ENCODE measurements at places on chromosomes 6 and 20.
A peak's percentile ranks its signal among the peaks of the same experiment; 100 is the strongest.

- DNase-seq, result no peak
Observed at GRCh38 chr6:21101694-21102093, 491.9 kb upstream of the SOX4 start.

DNA sequence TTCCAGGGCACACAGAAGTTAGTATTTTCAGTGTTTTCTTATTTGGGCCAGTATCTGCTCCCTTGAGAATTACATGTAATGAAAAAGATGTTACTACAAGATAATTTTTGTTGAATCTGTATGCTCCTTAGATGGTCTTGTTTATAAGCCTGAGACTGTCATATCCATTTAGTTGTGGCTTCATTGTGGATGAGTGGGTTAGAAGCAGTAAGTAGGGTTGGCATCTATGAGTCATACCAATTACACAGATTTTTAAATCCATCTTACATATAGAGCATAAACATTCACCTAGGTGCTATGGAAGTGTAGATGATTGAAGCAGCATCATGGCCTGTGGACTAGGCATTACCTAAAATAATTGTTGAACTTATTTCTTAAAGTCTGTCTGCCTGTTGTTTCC lies 13.5 kb upstream of the BAG2 start:
- peak; percentile 42 for DNase-seq

DNA sequence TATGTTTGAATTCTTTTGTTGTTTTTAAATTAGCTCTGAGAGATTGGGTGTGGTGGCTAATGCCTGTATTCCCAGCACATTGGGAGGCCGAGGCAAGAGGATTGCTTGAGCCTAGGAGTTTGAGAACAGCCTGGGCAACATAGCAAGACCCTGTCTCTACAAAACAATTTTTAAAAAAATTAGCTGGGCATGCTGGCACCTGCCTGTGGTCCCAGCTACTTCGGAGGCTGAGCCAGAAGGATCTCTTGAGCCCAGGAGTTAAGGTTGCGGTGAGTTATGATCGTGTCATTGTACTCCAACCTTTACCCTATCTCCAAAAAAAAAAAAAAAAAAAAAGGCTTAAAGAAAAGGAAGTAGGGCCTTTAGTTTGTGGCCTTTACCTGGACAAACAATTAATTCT lies 22.9 kb downstream of the DHX35 start:
- peak; percentile 19 for DNase-seq

DNA sequence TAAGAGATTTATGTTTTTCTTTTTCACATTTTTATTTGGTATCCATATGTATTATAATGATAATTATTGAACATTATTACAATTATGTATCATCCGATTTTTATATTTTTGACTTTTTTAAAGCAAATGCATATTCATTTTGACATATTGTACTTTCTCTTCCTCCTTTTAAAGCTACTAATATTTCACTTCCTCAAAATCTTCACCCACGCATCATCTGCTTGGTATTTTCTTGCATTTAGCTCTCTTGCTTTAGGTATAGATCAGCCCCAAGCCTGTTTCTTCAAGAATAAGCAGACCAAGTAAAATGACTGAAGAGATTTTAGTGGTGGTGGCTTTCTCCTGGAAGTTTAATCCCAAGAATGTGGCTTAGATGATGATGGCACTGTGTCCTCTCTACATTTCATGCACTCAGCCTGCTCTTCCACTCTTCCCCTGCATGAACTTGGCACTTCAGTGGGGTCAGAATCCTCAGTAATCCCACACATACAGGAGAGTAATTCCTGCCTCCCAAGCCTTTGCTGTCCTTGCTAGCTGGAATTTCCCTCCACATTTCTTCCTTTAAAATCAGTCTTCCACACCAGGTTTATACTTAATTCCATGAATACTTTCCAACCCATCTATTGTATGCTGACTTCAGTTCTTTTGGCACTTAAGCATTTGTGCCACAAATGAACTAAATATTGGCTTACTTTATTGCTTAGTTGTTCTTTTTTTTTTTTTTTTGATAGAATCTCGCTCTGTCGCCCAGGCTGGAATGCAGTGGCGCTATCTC lies 8.2 kb downstream of the NCOA7 start:
- DNase-seq, result no peak

GRCh38 chr6:41832263-41832662 lies 44.8 kb downstream of the TOMM6 start:
- no peak for DNase-seq

GRCh38 chr6:166307082-166308032 lies 835 bp downstream of the PRR18 start:
- peak; percentile 4 for DNase-seq

GRCh38 chr6:165702669-165703068 lies 39.6 kb upstream of the PDE10A start:
- no peak for DNase-seq

DNA sequence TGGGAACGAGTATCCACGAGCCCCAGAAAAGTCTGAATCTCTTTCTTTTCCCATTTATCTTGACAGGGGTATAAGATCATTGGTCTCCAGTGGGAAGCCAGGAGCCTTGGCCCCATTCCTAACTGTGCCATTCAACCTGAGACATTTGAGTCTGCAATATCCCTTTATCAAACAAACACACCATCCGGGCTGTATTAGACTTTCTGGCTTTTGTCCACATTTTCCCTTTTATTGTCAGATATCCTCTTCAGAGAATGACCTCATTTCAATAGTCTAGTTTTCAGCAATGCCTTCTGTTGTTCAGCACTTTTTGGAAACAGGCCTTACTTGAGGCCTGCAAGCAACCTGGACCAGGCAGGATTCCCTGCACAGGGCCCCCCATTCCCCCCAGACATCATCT lies 15.7 kb downstream of the BPIFA1 start:
- DNase-seq, result no peak

DNA sequence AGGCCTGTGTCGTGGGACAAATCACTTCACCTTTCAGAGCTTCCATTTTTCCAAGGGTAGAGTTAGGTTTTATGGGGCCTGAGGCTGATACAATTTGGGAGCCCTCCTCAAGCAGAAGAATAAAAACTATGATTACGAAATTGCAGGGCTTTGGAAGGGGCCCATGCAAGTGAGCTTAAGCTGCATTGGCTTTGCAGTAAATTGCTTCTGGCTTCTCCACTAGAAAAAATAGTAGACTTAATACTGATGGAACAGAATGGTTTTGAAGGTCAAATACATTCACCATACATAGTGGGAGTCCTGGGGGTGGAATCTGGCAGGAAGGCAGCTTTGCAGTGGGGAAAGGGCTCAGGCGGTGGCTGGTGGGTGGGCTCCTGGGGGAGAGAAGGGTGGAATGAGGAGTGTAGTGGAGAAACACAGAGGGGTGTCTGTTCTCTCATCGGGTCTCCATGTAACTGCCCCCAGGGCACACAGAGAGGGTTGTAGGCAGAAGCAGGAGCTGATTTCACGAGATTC lies 55.9 kb upstream of the RNF24 start:
- no peak for DNase-seq

GRCh38 chr6:138089325-138089724 lies 17.9 kb downstream of the PERP start:
- no peak for DNase-seq

DNA sequence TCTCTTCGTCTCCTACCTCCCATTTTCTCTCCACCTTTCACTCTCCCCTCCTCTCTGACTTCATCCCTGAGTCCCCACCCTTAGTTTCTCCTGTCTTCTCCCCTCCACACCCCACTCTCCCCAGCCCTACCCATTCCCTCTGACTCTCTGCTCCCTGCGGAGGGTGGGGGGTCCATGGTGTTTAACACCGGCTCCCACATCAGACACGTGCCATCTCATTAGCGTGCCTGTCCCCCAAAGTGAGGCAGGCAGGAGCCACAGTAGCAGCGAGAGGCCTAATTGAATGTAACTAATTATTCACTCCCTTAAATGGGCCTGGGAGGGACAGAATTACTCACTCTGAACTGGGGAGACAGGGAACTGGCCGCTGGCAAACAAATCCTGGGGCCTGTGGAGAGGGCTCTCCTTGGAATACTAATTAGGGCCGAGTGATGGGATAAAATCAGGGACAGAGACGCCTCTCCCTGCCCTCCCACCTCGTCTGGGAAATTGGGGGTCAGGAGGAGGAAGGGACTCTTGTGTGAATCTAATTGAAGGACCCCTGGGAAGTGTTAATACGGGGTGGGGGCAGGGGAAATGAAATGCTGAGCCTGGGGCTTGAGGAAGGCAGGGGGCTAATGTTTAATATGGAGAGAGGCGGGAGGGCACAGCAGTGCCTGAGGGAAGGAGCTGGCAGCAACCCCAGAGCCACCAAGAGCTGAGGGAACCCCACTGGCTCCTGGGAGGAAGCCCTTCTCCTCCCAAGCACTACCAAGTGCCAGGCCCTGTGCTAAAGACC lies 17.9 kb downstream of the CD40 start:
- DNase-seq, result no peak

- no peak for DNase-seq
Observed at GRCh38 chr20:62860924-62861691, 514 bp downstream of the TCFL5 start.

- DNase-seq, result peak; percentile 52
Observed at GRCh38 chr6:104325341-104326172, 534.2 kb downstream of the HACE1 start.

DNA sequence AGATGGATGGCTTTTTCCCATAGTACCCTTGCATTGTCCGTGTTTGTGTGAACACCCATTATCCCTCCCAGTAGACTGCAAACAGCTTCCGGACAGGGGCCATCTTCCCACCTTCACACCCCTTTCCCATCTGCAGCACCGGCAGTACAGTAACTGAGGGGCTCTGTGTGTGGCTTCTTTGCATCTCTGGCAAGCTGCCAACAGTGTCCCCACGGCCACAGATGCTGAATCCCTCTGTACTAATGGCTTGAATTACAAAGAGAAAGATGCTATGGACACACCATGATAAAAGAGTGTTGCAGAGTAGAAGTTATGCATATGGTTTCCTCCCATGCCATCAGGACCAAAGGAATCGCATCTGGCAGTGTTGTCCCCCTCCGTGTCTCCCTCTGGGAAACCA lies 101.1 kb upstream of the CDYL start:
- no peak for DNase-seq

DNA sequence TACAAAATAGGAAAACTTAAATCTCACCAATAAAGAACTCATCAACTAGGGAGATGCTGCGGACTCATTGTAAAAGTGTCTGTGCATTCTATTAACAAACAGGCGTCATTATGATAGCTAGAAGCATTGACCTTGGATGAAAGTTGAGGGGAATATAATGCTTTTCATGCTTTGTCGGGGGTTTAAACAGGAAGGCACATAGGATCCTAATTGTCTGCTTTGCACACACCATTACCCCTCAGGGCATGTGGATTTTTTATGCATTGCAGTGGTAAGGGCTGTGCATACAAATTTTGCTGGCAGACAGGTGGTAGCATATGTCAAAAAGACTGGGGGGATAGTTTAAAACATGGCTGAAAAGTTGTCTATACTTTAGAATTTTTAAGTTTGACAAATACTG lies 447.9 kb upstream of the PLCB4 start:
- DNase-seq, result no peak

DNA sequence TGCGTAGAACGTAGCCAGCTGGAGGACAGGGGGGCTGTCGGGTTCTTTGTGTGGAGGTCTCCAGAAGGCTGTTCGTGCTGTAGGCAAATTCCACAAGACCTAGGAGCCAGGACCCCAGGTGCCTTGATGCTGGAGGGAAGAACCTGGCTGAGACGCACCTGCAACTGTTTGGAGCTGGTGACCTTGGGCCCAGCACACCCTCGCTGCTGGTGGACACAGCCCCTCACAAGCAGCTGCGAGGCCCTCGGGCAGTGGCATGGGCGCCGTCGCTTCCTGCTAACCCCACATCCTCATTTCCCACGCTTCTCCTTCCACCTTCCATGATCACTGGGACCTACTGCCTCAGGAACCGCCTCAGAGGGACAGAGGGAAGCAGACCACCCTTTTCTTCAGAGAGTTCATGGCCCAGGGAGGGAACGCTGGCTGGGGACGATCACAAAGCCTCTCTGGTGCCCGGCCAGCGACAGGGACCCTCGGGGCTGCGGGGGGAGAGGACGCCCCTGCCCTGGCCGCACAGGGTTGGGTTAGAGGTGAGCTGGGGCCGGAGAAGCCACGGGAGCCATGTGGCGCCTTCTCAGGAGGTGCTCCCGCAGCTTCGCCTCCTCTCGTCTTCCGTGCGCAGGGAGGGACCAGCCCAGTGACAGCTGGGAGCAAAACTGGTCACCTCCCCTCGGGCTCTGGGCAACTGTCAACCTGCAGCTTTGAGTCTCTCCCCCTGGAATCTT lies 18.4 kb downstream of the DLL1 start:
- DNase-seq, result no peak

DNA sequence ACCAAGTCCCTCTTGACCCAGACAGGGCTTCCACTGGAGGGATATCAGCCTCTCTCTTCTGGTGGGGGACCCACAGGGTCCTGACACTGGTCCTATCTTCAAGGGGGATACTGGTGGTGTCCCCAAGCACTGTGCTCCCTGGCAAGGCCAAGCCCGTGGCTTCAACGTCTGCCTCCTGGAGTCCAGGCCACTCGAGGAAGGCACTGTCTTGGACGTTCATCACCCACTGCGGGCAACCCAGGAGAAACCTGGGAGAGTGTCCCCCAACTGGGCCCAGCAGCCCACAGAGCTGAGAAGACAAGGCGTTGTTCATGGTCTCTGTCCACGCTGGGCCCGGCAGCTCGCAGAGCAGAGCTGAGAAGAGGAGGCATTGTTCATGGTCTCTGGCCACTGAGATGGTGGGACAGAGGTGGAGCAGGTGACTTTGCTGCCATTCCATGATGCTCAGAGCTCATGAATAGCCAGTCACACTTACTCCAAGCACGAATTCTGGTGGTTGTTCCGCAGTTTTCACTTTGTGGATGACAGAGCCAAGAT lies 37.5 kb upstream of the FRMD1 start:
- no peak for DNase-seq

DNA sequence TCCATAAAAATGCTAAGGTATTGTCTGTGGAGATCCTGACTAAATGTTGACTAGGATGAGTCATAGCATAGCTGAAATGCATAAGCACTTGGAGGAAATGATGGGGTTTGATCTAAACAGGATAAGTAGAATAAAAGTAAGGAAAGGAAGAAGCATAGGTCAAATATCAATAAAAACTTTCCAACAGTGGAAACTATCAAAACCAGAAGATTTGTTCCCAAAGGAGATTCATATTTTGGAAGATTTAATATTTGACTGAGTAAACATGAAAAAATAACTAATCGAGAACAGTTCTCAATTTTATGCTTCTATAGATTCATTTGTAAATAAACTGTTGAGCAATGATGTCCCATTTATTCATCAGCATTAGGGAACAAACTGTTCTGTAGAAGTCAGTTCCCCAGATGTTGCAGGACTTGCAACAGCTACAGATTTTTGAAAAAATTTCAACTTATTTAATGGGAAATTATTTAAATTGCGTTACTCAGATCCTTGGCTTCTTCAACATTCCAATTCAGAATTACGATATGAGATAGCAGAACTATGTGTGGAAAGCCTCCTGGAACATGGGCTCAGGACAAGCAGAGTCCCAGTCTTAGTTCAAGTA lies 133.7 kb upstream of the TBX18 start:
- peak; percentile 94 for DNase-seq
